ENCODE measurements at places on chromosomes 5 and 9.

DNA sequence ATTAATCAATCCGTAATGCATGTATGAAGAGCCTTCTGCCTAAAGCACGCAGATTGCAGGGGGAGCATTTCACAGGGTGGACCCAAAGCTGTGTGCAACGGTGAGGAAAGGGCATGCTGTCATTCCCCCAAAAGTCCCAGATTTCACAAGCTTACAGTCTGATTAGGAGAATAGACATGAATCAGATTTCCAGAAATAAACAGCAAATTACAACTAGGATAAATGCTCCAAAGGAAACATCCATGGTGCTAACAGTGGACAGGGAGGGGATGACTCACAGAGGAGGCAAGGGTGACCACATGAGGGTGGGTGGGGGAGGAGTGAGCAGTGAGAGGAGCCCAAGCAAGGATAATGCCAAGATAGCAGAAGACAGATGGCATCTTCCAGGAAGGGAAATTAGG, 258.4 kb upstream of the TAS2R1 start:
- DNase-seq: no peak

- no peak for DNase-seq
Observed at GRCh38 chr9:7117676-7118561, 360.1 kb downstream of the KDM4C start.

DNA sequence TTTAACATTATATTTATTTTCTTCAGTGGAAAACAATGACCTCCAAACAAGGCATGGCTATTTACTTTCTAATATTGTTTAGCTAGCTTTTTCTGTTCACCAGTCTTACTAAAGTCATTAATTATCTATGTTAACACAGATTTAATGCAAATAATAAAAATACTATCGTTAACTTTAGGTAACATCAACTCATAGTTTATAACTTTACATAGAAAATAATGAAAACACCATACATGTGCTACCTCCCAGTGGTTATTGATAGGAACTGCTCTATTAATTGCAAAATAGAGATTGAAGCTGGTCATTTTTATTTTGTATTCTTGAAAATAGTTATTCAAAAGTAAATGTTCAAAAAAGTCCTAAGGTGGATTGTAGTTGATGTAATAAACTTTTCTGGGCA, 78.3 kb upstream of the HCN1 start:
- DNase-seq: no peak

DNA sequence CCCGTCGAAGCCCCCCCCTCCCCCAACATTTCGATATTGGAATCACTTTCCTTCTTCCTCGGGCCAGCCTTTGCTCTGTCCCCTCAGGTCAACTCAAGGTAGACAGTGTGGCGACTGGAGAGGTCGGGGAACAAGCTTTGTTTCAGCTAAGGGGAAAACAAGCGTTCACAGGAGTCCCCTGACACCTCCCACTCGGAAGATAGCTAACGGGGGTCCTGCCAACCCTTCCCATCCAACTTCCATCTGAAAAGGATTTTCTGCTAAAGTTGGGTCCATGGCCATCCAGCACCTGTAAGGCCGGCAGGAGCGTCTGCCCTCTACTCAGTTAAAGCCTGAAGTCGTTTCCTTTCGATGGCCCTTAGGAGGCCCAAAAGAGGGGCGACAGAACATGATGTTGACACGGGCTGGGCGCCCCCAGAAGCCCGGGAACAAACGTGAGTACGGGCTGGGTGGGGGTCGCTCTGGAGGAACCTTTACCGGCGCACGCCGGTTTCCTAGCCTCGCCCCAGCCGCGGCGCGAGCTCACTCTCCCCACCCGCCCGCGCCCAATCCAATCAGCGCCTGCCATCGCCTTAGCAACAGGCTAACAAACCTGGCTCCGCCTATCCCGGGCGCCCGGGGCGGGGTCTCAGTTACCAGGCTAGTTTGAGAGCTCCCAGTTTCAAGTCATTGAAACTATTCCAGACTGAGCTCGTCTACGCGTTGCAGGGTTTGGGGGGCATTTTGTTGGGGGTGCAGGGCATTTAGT, 2.5 kb downstream of the ARRDC3 start:
- peak; percentile 94 for DNase-seq

GRCh38 chr9:89999176-89999533, 394.3 kb downstream of the GADD45G start:
- DNase-seq: no peak

DNA sequence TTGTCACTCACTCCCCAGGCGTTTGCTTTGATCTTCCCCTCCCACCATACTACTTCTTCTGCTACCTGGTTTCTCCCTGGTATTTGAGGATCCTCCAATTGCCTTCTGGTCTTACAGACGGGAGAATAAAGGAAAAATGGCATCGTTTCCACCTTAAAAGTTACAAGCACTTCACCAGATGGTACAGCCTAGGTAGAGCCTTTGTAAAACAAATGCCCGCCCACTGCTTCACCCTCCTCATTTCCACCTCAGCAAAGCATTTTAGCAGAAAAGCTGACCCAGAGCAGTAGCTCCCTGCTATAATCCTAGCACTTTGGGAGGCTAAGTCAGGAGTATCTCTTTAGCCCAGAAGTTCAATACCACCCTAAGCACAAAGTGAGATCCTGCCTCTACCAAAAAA, 5.1 kb upstream of the ANXA2R start:
- DNase-seq: no peak

GRCh38 chr5:72226950-72227349, 93.1 kb downstream of the MRPS27 start:
- DNase-seq: no peak

DNA sequence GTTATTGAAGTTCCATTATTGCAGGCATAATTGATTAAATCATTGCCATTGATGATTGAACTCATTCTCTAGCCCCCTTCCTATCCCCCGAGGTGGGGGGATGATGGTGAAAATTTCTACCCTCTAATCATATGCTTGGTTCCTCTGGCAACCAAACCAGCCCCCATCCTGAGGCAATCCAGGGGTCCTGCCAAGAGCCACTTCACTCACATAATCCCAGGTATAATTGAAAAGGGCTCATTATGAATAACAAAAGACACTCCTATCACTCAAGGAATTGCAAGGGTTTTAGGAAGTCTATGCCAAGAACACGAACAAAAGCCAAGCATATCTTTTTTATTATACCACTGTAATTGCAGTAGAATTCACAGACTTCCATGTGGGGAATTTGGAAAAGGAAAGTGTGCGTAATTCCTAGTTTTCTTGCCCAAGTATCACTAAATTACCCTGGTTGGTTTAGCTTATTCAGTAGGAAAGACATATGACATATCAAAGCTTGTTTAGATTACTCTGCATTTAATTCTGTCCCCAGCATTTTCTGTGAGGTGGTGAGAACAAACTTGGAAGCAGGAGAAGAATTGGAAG, 130.7 kb upstream of the TAF11L2 start:
- no peak for DNase-seq

- DNase-seq: no peak
Observed at GRCh38 chr9:94511134-94511954, 43.5 kb upstream of the PCAT7 start.

- DNase-seq: no peak
Observed at GRCh38 chr5:145943674-145944121, 7.3 kb downstream of the SH3RF2 start.

GRCh38 chr9:108466304-108466703, 389.5 kb downstream of the ACTL7B start:
- no peak for DNase-seq

GRCh38 chr9:135584371-135584770, 22.8 kb downstream of the PAEP start:
- DNase-seq: no peak

GRCh38 chr5:135379046-135379654, 19.9 kb downstream of the MACROH2A1 start:
- no peak for DNase-seq

GRCh38 chr5:6453937-6454560, 5.4 kb downstream of the UBE2QL1 start:
- no peak for DNase-seq

DNA sequence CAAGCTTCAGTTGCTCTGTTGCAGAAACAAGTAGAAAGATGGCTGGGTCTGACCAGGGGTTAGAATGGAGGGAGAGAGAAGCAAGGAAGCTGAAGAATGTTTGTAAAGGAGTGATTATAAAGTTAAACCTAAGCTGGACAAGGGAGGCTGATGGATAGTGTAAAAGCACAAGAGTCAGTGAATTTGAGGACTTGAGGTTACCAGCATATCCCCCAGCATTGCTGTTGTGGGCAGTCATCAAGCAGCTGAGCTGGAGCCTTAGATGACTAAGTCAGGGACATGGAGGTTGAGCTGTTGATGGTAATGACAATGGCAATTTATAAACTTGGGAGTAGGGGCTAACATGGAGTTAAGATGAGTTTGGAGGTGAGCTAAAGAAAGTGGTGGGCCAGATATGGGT, 131.5 kb downstream of the ERCC6L2 start:
- DNase-seq: no peak

DNA sequence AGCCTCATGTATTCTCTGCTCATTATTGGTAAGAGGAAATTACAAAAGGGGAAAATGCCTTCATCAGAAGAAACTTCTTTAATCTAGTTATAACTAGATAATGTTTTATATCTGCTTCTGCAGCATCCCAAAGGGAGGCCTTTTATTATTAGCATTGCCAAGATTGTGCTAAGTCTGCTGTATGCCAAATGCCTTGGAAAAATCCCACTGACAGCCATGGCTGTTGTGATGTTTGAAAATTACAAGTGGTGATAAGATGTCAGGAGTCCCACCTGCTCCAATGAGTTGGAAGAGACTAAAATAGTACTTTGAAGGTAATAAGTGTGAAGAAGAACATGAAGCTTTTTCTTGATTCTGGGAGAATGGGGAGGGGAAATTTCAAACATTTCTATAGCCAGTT, 345.0 kb downstream of the GABRB2 start:
- no peak for DNase-seq

- no peak for DNase-seq
Observed at GRCh38 chr5:127440831-127441230, 76.6 kb upstream of the PRRC1 start.

GRCh38 chr9:98416294-98417248, 161.1 kb upstream of the TBC1D2 start:
- no peak for DNase-seq

DNA sequence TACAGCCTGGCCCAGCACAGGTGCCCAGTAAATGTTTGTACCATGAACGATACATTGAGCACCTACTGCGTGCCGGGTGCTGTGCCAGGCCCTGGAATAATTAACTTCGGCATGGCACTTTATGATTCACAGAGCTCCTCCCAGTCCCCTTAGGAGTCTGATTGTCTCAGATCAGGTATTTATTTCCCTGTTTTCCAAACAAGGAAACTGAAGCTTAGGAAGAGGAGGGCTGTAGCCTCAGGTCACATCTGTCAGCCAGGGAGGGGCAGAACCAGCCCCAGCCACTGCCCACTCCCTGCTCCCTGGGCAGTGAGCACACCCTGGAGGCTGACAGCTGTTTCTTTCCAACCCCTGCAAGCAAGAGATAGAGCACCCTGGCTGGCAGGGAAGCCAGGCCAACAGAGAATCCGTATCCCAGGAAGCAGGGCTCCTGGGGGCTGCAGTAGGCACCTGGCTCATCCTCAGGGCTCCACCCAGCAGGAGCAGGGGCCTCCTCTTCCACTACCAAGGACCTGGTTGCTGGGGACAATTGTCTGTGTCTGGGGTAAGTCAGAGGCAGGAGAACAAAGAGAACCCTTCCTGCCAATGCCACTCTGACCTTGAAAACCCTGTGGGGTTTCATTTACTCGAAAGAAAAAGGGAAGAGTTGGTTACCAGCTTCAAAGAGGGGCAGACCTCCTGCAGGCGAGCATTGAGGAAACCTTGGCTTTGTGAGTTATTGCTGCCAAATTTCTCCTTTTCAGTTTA, 69.0 kb downstream of the DAB2IP start:
- no peak for DNase-seq

DNA sequence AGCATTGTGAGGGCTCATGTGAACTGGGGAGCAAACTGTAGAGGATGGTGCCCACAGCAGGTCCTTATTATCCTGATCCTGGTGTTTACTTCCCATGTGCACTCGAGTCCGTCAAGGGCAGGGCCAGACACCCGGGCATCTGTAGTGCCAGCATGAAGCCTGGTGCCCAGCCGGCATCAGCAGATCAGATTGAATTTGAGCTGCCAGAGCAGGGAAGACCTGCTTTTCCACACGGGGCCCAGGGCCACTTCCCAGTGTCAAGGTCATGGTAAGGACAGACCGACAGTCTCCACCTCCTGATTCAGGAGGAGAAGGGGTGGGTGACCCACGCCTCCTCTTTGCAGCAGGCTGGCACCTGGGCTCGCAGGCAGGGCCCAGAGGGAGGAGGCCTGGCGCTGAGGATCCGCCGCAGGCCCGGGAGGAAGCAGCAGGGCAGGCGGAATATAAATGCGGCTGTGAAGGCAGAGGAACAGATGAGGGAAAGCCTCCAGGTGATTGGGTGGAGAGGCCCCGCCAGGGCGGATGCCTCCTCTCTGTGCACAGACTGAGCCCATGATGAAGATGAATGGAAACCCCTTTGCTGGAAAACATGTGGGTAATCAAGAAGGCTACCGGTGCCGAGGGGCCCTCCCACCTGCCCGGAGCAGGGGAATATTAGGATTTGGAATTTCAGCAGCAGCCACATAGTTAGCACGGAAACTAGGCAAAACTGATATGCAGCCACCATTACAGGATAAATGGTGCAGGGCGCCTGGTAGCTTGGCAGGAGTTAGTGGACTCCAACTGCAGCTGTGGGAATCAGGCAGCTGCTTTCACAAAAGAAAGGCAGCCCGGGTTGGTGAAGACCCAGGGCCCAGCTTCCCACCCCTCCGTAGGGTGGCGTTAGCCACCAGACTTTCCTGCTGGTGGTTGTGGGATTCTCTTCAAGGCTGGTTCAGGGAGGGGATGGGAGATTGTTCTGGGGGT, 114.9 kb downstream of the GAPVD1 start:
- DNase-seq: no peak

DNA sequence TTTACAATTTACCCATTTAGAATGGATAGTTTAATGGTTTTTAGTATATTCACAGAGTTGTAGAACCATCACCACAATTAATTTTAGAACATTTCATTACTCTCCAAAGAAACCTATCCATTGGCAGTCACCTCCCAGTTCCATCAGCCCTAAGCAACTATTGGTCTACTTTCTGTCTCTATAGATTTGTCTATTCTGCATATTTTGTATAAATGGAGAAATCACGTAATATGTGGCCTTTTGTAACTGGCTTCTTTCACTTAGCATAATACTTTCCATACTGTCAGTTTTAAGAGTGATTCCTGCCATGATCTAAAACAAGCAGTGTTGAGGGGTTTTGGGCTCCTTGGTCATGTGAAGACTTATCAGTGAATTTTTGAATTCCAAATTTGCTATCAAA, 12.7 kb downstream of the OCLN start:
- no peak for DNase-seq

GRCh38 chr9:93319992-93320500, 131.4 kb upstream of the FAM120A start:
- DNase-seq: no peak
